Left hindlimb (tissue), 1 donor: ENCODE measurements at places on chromosomes 3 and 15.

DNA sequence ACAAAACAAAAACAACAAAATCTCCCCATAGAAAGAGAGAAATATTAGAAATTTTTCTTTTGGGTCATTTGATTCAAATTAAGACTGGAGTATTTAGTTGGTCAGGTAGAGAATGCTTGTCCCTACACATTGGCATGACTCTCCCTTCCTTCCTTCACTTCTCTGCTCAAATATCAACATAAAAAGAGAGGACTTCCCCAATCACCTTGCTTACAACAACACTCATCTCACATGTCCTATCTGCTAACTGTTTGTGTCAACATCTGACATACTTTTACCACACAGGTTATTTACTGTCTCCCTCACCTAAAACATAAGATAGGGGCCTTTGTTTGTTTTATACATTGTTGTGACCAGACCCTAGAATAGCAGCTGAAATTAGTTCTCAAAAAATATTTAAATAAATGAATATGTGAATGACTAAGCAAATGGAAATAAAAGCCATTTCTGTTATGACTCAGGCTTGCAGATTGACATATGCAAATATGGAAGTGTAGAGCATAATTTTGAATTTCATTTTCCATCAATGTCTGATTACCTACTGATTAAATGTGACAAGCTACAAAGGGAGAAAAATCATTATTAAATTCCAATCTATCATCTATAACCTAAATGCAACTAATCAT is 304.8 kb downstream of the CTNNB1 start:
- DNase-seq = no peak

GRCh38 chr3:120708408-120708807 is 26.4 kb upstream of the HGD start:
- no peak for DNase-seq

DNA sequence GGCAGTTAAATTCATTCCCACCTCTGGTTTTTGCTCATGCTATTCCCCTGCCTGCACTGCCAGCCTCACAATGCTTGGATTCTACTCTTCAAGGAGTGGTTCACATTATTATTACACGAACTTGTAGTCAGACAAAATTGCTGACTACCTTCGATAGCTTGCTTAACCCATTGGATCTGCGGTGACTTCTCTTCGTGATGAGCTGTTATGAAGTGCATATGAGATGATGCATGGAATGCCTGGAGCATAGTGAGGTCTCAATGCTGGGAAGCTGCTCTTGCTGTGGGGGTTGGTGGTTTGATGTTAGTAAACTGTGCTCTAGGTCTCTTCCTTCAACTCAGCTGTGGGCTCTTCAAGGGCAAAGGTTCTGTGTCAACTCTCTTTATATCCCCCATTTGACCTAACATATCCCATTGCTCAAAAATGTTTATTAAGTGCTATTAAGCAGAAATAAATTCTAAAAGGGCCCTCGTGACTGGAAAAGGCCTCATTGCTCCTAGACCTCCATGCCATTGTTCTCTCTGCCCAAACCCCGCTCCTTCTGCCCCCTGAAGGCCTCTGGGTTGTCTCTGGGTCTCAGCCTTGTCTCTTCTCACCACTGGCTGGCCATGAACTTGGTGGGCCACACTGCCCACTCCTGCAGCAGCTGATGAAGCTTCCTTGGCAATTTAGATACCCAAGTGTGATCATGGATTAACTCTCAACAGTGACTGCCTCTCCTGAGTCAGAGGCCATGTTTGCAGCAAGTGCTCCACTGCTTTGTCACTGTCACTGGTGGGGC is 4.5 kb upstream of the SLCO2A1 start:
- no peak for DNase-seq

DNA sequence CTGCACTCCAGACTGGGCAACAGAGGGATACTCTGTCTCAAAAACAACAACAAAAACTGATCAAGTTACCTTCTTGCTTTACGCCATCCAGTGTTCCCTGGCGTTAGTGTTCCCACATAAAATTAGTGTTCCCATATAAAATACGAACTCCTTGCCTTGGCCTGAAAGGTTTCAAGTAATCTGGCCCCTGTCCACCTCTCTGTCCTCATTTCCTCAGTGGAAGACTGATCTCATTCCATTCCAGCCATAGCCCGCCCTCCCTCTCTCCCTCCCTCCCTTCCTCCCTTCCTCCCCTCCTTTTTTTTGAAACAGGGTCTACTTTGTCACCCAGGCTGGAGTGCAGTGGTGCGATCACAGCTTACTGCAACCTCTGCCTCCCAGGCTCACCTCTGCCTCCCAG is 2.8 kb upstream of the CAND2 start:
- no peak for DNase-seq

DNA sequence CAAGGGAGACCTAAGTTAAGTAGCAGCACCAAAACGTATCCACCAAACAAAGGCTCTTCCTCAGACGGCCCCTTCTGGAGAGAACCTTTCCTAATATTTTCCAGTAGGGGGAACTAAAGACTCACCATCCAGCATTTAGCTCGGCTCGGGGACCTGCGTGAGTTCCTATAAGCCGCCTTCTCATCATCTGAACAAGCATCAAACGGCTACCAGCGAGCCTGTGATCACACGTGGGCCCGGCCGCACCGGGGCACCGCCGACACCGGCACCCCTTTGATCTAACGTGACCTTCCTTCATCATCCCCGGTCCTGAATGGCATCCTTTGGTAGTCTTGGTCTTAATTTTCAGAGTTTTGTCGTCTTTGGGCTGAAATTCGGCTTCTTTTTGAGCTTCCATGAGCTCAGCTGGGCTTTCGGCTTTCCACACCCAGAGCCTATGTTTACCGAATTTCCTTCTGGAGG is 1.4 kb upstream of the ROBO2 start:
- DNase-seq = peak; percentile 84

- DNase-seq = no peak
These were observed 40.2 kb downstream of the DOCK3 start for GRCh38 chr3:50714946-50715345.

DNA sequence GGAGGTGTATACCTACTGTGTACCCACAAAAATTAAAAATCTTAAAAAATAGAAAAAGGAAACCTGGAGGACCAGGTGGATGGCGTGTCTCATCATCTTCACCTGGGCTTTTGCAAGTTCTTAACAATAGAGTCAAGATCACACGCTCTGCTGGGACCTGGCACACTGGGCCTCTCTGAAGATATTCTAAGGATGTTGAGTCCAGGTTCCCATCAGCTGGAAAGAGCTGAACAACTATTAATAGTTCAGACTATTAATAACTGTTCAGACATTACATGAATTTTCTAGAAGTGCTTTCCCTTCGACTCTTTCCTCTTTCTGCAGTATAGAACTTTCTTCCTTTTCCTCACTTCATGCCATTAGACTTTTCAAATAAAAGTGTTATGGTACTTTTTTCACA is 320.2 kb upstream of the IL12A start:
- DNase-seq = no peak

DNA sequence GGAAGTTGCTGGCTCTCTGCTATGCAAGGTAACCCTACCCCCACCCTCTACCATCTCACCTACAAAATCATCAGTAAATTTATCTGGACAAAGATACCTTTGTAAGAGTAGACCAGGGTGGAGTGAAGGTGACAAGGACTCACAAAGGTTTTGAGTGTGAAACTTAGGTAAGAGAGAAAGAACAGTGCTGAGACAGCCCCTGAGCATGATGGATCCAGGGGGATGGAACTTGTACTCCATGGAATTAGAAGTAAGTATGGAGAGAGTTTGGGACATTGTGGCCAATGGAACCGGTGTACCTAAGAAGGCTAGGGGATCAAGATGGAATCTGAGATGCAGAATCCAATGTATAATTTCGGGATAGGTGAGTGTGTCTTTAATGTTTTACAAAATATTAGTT is 153.0 kb upstream of the NSMCE3 start:
- DNase-seq = no peak

DNA sequence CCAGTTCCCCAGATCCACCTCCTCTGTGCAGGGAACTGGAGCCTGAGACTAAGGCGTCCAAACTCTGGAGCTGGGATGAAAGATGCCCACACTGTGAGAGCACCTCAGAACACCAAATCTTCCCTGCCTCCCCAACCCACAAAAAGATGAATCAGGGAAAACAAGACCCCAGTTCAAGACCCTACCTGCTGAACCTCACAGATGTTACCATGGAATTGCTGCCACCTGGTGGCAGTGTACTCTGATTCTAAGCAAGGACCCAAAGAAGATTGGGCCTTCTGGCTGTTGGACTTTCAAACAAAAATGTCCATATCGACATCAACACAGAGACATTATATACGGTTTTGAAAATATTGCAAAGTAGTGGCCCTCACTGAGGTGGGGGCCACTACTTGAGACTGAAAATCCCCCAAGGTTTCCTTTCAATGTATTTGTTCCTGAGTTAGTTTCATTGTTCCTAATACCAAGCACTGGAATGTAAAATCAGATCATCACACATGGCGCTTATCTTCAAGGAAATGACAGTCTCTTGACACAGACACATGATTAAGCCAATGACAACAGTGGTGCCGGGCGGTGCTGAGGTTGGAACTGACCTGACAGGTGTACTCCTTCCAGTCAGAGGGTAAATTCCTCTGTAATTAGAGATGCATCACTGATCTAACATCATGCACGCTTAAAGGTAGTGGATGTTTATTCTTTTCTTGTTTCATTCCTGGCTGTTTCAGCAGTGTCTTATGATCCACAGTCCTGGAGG is 67.6 kb downstream of the SLC6A11 start:
- no peak for DNase-seq

- no peak for DNase-seq
These were observed 40.9 kb downstream of the BDH1 start for GRCh38 chr3:197514786-197515355.

- no peak for DNase-seq
These were observed 7.2 kb upstream of the RBP1 start for GRCh38 chr3:139546772-139547171.

DNA sequence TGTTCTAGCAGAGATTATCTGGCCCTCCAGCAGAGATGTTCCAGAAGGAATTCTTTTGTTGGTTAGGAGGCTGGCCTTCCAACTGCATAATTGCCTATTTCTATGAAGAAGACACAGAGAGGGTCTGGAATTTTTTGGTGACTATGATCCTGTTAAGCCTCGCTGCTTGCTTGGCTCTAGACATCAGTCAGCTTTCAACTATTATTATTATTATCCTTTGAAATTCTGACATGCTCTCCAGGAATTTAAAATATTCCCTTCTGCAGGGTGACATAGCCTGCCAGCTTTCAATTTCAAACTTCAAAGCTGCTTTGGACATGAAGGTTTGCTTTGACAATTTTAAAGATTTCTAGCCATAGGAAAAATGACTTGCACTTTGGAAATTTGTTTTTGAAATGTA is 26.3 kb upstream of the ZNF148 start:
- no peak for DNase-seq

- no peak for DNase-seq
These were observed 53.9 kb upstream of the ZBED2 start for GRCh38 chr3:111648991-111649579.

- DNase-seq = peak; percentile 71
These were observed 18.9 kb upstream of the CSPG4 start for GRCh38 chr15:75731248-75732151.

GRCh38 chr3:134768116-134768515 is 26.9 kb upstream of the EPHB1 start:
- no peak for DNase-seq

GRCh38 chr15:99130765-99131440 is 26.0 kb downstream of the SYNM start:
- no peak for DNase-seq

GRCh38 chr15:23565395-23566070 is at the start of gene MKRN3:
MKRN3 (plus strand) TSS chr15:23565674; CDS start chr15:23565783, 109 bp downstream.
- peak; percentile 35 for DNase-seq

DNA sequence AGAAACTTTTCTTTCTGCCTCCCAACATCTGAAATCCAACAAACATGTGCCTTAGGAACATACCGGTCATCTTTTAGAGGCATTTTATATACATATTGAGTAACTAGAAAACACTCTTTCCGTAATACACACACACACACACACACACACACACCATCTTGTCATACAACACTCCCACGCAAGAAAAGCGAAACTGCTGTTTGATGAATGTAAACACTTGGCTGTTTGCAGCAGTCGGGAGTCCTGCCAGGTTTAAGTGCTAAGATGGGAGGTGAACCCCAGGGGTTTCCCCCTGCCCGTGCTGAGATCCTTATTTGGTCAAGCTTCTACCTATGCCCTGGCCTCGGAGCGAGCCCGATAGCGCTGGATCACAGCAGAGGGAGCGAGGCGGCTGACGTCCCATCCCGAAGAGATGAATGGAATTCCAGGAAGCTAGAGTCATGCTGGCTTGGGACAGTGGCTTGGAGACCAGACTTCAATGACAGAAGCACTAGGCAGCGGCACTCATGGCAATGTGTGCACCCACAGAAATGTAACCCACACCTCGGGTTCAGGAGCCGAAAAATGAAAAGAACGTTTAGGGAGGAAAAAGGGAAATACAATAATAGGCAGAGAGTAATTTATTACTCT is 1.3 kb upstream of the THBS1 start:
- peak; percentile 85 for DNase-seq

DNA sequence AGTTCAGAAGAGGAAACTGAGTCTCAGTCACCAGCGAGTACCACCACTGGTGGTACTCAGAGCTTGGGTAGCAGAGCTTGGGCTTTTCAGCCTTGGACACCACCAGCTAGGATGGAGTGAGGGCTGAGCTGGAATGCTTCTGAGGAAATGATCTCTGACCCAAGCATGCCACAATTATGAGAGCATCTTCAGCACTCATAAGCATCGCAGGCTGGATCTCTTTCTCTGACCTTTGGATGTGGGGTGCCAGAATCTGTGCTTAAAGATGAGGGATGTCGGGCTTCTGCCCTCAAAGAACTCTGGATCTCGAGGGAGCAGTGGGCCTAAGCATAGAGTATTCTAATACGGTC is 36.4 kb downstream of the ZNF710 start:
- no peak for DNase-seq

DNA sequence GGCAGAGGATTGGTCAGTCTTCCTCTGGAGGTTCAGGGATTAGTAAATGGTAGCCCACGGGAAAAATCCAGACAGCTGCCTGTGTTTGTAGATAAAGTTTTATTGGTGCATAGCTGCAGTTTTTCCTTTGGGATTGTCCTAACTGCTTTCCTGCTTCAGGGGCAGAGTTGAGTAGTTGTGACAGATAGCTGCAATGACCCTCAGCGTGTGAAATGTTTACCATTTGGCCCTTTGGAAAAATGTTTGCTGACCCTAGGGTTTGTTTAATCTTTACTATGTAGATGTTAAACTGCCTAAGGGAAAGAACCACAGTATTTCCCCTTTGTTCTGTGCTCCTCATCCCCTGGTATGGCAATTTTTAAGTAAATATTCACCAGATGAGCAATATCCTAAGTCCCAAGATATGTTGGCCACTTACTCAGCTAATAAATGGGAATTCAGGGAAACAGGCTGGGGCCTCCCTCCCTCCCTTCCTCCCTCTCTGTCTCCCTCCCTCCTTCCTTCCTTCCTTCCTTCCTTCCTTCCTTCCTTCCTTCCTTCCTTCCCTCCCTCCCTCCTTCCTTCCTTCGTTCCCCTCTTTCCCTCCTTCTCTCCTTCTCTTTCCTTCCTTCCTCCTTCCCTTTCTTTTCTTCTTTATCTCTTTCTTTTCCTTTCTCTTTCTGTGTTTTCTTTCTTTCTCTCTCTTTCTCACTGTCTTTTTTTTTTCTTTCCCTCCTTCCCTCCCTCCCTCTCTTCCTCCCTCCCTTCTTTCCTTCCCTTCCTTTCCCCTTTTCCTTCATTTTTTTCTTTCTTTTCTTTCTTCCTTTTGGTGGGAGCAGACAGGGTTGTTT is 234.6 kb upstream of the BHLHE40 start:
- no peak for DNase-seq

GRCh38 chr3:141942006-141942405 is 65.6 kb downstream of the ATP1B3 start:
- no peak for DNase-seq

GRCh38 chr15:68413363-68414205 is 18.4 kb downstream of the ITGA11 start:
- DNase-seq = peak; percentile 67

GRCh38 chr15:36815786-36816185 is 236.4 kb downstream of the CDIN1 start:
- DNase-seq = no peak
